Sigmoid colon (tissue), 7 donors: ENCODE measurements at places on chromosomes 7 and 10.

GRCh38 chr10:22698941-22699440, 15.4 kb downstream of the PIP4K2A start:
- no peak for DNase-seq

DNA sequence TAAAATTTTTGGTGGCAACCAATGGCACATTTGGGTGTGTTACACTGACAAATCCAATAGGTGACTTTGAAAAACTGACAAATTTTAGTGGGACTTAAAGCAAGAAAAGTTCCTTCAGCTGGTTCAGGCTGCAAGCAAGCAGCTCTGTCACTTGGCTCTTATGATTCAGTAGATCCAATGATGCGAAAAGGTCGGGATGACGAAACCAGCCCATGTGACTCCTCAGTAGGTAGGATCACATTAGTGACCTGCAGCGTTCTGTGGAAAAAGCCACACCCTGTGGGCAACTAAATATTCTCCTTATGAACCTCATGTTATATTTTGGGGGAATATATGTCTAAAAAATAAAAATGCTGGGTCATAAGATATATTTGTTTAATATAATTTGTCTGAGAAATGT, 13.3 kb upstream of the TSGA13 start:
- no peak for DNase-seq

GRCh38 chr10:110306452-110306768, 1.7 kb upstream of the SMNDC1 start:
- no peak for DNase-seq

- no peak for DNase-seq
Measured at GRCh38 chr10:83959328-83959727, 180.0 kb upstream of the GHITM start.
